ENCODE measurements at places on chromosomes 5 and 9.

DNA sequence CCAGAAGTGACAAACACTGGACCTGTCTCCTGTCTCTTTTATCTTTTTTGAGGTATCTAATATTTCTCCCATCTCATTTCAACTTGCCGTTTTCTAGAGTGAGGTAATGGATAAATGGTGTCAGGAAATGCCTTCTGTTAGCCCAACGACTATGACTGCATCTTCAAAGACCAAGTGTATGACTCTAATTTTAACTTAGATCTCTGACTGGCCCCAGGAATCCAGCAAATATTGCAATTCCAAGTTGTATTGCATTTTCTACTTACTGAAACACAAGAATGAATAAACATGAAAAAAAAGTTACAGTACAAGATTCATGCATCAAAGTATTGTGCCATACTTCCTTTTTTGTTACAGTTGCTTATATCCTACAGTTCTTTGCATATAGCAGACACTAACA is 26.3 kb downstream of the SLC28A3 start:
- DNase-seq: no peak

GRCh38 chr5:115304496-115304895 is 8.0 kb upstream of the CCDC112 start:
- no peak for DNase-seq

DNA sequence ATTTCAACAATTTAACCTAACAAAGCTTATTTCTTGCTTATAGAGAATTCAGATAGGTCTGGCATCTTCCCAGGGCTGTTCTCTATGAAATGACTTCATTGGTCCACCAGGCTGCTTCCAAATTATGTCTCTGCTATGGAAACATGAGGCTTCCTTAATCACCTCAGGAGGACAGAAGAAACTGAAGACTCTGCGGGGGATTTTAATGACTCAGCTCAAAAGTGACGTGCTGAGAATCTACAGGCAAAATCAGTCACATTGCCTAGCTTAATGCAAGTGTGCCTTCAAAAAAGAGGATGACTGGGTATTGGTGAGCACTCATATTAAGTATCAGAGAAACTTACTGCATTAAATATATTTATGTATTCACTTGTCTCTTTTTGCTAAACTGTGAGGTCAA is 315.5 kb upstream of the RGMB start:
- peak; percentile 84 for DNase-seq

DNA sequence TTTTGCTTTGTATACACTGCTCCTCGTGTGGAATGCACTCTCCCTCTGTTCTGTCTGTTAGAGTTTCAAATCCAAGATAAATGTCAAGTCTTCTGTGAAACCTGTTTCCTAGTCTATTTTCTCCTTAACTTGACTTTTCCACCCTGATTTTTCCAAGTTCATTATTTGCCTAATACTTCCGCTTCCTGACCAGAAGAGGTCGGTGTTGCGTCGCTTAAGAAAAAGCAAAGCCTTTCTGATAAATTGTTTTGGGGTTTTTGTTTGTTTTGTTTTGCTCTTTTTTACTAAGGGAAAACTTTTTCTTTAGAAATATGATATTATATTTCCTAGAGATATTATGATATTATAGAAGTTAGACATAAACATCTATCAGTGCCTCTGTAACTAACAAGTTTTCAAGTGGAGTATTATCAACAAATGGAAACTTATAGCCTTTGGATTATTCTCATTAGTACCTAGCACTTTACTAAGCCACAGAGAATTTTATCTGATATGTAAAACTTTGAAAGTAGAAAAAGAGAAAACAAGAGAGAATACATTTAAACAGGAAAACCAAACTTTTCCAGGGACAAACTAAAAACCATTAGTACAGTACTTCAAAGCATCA is 55.8 kb downstream of the PHAX start:
- no peak for DNase-seq

- no peak for DNase-seq
Measured at GRCh38 chr9:95808011-95808410, 67.5 kb upstream of the ERCC6L2 start.

DNA sequence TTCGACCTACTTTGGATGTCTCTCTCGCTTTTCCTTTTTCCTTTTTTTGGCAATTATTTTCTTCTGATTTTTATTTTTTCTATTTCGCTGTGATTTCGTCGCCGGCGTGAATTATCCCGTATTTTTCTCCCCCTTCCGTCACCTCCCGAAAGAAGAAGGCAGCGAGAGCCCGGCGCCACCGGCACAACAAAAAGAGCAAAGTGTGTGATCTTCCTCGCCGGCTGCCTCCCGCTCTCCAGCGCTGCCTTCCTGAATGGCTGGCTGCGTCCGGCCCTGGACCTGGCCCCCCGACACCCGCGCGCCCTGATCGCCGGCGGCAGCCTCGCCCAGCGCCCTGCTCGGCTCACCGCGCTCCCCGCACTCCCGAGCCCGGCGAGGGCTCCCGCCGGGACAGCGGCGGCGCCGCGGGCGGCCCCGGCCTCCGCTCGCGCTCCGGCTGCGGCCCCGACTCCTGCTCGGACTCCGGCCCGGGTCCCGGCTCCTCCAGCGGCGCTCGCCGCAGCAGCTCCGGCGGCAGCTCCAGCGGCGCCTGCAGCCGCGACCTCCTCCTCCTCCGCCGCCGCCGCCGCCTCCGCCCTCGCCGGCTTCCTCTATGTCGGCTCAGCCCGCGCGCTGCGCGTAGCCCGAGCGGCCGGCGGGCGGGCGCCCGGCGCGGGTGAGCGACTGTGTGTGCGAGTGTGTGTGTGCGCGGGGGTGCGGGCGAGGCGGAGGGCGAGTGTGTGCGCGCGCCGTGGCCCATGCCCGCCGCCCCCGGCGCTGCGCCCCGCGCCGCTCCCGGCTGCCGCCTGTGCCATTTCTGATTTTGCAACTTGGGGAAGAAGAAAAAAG is 960 bp downstream of the NR2F1 start:
- no peak for DNase-seq

- no peak for DNase-seq
Measured at GRCh38 chr9:104304925-104305324, 199.1 kb upstream of the OR13F1 start.

DNA sequence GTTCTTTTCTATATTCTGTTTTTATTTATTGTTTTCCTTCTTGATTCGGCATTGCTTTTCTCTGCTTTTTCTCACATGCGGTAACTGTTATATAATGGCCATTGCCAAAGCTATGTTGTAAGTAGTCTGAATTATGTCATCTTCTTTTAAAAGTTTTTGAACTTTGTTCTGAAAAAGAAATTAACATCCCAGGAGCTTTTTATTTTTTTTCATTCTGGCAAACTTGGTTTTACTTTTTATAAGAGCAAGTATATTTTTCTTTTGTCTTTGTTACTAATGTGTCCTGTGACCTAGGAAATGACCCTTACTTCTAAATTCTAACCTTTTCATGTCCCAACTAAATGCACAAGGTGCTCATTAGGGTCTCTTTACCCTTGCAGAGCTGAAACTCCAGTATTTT is 26.7 kb upstream of the IZUMO3 start:
- no peak for DNase-seq

DNA sequence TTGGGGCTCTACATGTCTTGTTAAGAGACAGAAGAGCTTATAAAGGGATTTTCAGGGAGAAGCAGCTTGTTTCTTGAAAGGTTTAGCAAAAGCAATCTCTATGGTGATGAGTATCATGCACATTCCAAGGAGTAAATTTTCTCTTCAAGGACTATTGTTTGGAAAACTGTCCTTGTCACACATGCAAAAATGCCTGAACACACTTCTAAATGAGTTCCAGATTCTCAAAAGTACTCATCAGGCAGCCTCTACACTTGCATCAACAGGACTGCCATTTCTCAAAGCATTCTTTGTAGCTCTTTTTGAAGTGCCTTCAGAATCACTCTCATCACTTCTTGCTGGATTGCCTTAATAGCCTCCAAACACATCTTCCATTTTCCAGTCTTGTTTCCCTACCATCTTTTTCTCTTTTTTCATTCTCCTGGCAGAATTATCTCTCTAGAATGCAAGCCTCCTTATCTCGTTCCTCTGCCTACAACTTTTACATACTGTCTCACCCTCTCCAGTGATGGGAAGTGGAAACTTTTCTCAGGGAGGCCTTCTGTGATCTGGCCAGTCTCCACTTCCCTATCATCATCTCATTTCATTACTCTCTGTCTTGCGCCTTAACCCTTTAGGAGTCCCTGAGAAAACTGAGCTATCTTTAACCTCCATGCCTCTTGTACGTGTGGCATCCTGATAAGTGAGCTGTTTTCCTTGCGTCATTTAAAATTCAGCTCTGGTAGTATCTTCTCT is 631.5 kb upstream of the TLE4 start:
- DNase-seq: no peak

DNA sequence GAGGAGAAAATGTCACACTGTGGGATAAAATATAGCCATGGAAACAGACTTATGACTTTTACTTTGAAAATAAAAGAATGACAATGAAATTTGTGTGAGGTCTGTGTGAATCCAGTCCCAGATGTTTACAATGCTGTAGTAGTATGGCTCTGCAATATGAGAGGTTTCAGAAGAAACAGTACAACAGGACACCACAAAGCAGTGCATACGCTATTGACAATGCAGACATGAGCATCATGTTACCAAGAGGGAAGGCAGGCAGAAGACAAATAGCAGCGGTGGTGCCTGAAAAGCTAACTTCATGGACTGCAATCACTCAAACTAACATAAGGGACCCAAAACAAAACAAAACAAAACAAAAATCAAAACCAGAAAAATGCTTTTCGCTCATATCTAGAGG is 1.8 kb downstream of the FGF10 start:
- DNase-seq: no peak

DNA sequence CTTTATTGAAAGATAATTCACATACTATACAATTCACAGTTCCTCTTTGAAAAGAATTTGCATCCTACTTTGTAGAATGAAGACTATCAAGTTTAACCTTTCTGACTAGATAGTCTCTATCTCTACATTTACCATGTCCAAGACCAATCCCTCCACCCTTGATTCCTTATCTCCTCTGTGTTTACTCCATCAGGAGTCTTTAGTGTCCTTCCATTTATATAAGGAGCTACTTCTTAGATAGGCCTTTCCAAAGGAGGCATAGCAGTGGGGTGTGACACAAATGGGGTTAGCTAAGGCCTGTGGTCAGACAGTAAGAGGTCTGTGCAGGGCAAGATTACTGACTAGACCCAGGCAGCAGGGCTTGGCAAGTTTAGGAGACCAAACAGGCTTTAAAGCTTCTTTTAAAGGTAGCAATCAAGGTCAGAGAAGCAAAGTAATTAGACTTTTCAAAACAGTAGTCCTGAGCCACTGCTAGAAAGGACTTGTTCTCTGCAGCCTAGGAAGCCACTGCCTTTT is 11.1 kb upstream of the DMXL1 start:
- no peak for DNase-seq

DNA sequence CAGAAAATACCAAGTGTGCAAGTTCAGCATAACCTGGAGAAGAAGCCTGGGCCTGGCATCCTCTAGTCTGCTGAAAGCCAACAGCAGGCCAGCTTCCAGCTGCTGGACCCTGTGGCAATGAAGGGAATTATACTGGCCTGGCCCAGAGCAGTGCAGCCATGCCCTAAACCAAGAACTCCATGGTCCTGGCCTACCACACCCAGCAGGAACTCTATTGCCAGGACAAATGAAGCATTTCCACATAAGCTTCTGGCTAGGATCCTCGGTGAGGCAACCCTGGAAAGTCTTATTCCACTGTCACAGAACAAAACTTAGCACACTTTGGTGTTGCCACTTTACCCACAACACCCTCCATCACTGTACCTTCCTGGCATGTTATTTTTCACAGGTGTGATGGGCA is 35.5 kb downstream of the CDK5RAP2 start:
- no peak for DNase-seq

DNA sequence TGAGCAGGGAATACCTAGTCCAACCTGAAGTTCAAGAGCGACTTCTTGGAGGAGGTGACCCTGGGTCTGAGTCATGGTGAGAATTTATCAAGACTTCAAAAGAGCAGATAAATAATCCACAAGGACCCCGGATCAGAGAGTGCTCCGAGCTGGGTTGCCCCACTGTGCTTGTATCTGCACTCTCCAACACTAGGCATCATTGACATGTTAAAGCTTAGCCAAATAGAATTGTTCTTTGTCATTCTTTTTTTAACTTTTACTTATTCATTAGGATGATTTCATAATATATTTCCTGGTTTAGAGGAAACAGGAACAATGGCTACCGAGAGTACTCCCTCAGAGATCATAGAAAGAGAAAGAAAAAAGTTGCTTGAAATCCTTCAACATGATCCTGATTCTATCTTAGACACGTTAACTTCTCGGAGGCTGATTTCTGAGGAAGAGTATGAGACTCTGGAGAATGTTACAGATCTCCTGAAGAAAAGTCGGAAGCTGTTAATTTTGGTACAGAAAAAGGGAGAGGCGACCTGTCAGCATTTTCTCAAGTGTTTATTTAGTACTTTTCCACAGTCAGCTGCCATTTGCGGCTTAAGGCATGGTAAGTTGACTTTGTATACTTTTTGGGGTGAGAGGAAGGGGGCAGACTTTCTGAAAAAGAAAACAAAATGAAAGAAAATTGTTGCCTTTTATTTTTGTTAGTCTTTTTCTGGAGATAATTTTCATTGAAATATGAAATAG is at the start of gene CARD6:
Gene CARD6, plus strand, starts transcription at position 300 of the 738 bp plus-strand sequence. Its CDS starts 16 bp downstream, at position 316.
- DNase-seq: no peak

DNA sequence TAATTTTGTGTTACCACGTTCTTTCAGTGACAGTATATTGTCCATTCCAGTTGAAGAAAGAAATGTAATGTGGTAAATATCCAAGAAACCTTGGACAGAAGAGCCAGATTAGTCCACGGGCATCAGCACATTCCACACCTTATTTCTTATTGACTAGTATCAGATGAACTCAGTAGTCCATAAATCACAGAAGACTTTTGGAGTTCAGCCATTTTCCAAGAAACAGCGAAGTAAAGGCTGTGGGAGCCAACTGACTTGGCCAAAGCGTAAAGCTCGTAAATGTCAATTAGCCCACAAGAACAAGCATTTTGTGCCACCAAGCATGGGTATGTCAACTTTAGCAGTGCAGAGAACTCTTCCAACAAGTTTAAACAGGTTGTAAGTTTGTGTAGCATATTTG is 60.2 kb upstream of the STARD4 start:
- no peak for DNase-seq

DNA sequence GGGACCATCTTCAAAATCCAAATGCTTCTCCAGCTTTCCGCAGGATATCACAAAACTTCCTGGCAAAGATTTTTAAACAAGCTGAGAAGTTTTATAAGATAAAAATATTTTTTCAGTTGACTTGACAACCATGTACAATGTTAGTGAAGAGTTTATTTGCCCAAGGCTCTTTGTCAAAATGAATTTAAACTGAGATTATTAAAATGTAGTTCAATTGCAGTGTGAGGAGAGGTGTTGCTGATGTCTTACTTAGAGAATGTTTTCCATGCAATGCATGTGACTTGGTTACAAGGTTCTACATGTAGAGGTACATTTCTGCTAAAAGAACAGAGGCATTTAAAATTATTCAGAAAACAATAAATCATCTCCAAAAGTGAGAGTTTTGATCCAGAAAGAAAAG is 131.4 kb upstream of the MINAR2 start:
- DNase-seq: no peak

DNA sequence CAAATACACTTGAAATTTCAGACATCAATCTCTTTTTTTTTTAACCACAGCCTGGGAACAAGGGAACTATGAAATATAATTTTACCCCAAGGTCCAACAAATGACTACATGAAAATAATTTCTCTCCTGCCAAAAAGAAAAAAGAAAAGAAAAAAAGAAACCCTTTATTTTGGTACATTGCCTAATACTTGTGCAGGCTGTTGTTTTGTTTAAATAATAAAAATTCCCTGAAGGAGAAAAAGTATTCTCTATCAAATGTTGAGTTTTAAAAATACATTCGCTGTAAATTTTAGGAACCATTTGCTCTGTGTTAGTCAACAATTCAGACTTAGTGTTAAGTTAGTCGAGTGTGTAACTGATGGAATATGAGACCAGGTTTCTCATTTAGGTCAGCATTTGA is 155.4 kb downstream of the PRDM6 start:
- no peak for DNase-seq

GRCh38 chr9:124206391-124206790 is 51.4 kb upstream of the NEK6 start:
- no peak for DNase-seq
